ENCODE measurements at places on chromosomes 13 and 19.

DNA sequence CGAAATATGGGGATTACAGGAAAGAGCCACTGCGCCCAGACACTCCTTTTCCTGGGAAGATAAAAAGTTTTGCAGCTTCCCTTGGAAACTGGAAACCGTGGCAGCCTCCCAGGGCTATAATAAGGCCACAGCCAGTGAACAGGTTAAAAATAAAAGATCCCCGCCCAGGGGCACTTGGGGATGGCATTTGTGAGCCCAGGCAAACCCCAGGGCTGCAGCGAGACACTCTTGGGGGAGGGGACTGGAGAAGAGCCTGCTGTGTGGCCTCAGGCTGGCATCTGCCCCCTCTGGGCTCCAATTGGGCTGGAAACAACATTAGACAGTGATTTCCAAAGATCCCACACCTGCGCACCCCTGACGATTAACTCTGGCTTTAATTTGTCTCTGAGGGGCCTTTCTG lies 11.2 kb downstream of the FEM1A start:
- DNase-seq = no peak

GRCh38 chr13:99311748-99312492 lies 4.7 kb upstream of the GPR183 start:
- no peak for DNase-seq

DNA sequence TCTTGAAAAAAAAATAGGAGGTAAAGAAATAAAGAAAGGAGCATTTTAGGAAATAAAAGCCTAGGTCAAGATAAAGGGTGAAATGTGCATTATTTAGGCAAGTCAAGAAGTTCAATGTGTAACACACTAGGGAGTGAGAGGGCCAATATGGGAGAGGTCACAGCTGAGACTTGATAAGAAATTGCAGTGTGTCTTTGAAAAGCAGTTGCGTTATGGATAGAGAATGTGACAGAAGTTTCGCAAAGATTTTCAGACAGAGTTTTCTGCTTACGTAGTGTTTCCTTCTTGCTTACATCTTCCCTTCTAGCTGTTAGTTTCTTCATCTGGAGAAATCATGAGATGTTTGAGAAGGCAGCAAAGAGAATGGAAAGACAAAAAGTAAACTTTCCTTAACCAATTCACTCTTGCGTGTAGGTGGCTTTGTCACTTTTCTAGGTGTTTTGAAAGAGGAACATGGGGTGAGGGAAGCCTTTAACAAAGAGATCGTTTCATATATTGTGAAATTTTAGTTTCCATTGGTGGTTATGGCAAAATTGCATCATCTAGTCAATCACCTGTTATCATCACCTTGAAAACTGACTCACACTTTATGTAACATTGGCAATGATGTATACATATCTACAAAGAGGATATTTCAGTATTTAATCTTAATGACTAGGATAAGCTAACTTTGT lies 975.5 kb downstream of the OLFM4 start:
- DNase-seq = no peak

GRCh38 chr13:43079392-43079931 lies 56.1 kb downstream of the DNAJC15 start:
- no peak for DNase-seq
